ENCODE measurements at places on chromosomes 3 and 15.

GRCh38 chr3:8709801-8710507 lies 23.6 kb upstream of the CAV3 start:
- no peak for DNase-seq

DNA sequence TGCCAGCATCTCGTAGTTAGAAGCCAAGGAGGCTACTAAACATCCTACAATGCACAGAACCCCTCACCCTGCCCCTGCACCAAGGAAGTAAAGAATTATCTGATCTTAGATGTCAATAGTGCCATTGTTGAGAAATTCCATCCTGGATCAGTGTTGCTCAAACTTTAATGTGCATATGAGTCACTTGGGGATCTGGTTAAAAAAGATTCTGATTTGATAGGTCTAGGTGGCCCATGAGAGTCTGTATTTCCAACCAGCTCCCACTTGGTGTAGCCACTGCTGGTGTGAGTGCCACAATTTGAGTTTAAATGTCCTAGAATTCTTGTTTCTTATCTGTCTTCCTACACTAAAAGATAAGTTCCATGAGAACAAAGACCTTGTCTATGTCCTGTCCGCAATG lies 43.7 kb downstream of the TMEM45A start:
- DNase-seq: no peak

GRCh38 chr15:56741541-56741940 lies 8.2 kb upstream of the ZNF280D start:
- DNase-seq: no peak

- no peak for DNase-seq
These were observed 7.2 kb upstream of the SCAMP5 start for GRCh38 chr15:74988007-74988800.

- no peak for DNase-seq
These were observed 86.8 kb downstream of the BDH1 start for GRCh38 chr3:197468866-197469382.

- no peak for DNase-seq
These were observed 333.4 kb downstream of the NAALADL2 start for GRCh38 chr3:175192536-175192935.

- no peak for DNase-seq
These were observed 466.3 kb downstream of the ERC2 start for GRCh38 chr3:56001991-56002390.

- DNase-seq: no peak
These were observed 104.8 kb upstream of the HERC1 start for GRCh38 chr15:63938486-63939061.

DNA sequence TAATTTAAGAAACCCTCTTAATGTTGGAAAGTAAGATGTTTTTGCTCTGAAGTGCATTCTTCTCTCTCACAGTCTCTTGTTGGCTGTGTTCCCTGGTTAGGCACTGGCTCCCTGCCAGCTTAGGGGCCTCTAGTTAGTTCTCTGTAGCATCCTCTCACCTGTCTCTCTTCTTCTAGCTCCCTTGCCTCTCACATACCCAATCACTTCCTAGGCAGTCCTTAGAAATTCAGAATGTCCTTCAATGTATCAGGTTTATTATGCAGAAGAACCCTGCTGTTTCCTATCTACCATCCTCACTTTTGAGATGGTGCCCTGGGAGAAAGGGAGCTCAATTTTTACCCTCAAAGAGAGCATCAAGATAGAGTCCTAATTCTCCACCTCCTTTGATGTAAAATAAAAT lies 36.2 kb upstream of the CPNE4 start:
- DNase-seq: no peak

DNA sequence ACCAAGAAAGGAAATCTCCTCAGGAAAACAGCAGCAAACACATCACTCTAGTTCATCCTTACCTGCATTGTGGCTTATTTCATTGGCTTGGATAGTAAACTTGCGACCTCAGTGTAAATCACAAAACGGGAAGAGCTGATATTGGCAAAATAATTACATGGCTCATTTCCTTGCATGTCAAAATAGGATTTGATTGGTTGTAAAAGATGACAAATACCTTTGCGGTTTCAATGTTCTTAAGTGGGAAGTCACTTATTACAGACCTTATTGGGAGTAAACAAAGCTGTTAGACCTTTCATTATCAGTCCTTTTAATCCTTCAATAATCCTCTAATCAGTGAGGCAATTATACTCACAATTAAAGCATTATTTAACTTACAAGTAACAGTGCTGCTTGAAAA lies 590.6 kb downstream of the MAGI1 start:
- DNase-seq: no peak

GRCh38 chr15:39594446-39595337 lies 13.8 kb downstream of the THBS1 start:
- no peak for DNase-seq

GRCh38 chr3:89000886-89001285 lies 106.5 kb upstream of the EPHA3 start:
- DNase-seq: peak; percentile 2

- DNase-seq: peak; percentile 43
These were observed 166.5 kb downstream of the NSMCE3 start for GRCh38 chr15:29102911-29103823.

DNA sequence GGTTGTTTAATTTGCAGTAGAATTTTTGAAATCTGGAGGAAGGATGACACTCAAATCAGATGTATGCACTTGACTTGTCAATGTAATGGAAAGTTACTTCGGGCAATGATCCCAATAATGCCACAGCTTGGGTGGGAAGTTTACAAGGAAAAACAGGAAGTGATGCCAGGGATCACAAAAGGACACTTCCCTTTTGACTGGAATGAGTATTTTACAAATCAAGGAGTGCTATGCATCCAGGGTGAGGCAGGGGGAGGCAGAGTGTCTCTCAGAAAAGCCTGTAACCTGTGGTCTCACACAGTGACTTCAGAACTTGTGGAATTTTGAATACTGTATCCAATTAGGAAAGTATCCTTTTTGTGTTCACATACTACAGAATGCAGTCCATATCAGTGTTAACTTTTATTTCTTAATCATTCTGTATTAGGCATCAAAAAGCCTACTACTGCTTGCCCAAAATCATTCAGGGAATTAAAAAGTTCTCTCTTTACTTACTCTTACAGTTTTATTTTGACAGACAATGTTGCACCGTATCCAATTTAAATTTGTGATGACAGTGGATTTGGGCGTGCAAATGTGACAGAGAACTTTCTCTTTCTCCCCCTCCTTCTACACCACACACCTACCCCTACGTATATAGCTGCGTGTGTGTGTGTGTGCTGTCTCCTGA lies 445.1 kb downstream of the MECOM start:
- DNase-seq: peak; percentile 66

DNA sequence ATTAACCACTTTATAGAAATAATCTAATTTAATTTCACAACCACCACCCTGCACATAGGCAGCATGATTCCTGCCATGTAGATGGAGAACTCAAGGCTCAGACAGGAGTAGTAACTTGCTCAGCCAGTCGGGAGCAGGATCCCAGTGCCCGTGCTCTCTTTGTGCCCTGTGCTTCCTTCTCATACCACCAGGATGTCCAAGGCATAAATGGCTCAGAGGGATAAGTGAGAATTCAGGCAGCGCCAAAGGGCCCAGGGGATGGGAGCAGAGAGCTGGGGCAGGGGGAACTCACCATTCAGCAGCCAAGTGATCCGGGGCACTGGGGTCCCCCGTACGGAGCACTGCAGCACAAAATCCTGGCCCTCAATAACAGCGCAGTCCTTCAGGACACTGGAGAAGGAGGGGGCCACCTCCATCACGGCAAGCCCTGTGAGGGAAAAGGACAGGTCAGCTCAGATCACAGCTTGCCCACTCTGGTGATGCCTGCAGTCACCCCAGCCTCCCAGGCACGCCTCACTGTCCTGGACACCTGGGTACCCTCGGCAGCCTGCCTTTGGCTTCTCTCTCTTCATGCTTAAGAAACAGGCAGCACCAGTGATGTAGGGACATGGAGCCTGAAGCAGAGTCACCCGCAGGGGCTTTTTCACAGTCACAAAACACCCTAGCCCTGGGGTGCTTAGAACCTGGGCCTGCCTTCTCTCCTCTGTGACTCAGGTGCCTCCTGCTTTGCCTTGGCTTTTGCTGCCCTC lies 141.0 kb upstream of the HACD2 start:
- no peak for DNase-seq

Data from left kidney (tissue), 8 donors.